Occipital lobe (tissue), 3 donors: ENCODE measurements at places on chromosomes 12 and 14. TPM values are rescaled to one million over a fixed set of nuclear protein-coding genes. Genes with fewer than 3 reads are reported as not detected.

Gene KLRC1
- total RNA-seq = not detected

Gene DCN
- total RNA-seq = 46.3 TPM

Gene KLRF1
- total RNA-seq = 0.47 TPM

Gene NUDT14
- total RNA-seq = 18.2 TPM

Gene ADCY4
- 1.4 TPM for total RNA-seq

Gene DAO
- total RNA-seq = not detected

Gene TSPAN11
- total RNA-seq = 4.8 TPM

Gene MYO1H
- 0.16 TPM for total RNA-seq

Gene MIP
- total RNA-seq = 0.62 TPM

Gene ANO2
- total RNA-seq = 3.6 TPM

Gene GALNT6
- 0.94 TPM for total RNA-seq

Gene ZFYVE26
- total RNA-seq = 22.0 TPM

Gene LRRC10
- not detected for total RNA-seq

GRCh38 chr12:90945070-90945649 lies 9.8 kb downstream of the CCER1 start:
- no peak for DNase-seq

GRCh38 chr12:53208877-53209463 lies 1.9 kb upstream of the ITGB7 start:
- no peak for DNase-seq

- no peak for DNase-seq
Observed at GRCh38 chr14:67883717-67884116, 64.1 kb downstream of the RAD51B start.

DNA sequence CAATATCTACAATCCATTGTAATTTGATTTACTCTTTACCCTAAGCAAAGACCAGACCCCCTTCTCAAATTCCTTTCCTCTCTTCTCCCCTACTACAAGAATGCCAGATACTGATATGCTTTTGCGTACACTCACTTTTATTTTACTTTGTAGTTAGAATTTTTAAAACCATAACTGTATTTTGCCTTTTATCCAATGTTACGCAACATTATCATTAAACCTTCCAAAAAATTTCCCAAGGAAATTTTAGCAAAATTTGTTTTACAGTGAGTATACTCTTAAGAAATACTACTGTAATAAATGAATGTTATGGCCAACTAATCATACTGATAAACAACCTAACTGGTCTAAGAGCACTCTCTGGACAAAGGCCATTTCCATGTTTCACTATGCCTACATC lies 22.3 kb downstream of the ATP2B1 start:
- no peak for DNase-seq

- no peak for DNase-seq
Observed at GRCh38 chr14:21852061-21852664, 178.5 kb upstream of the OR4E1 start.

GRCh38 chr12:53159195-53159839 lies 21.2 kb upstream of the ZNF740 start:
- DNase-seq = peak; percentile 42

DNA sequence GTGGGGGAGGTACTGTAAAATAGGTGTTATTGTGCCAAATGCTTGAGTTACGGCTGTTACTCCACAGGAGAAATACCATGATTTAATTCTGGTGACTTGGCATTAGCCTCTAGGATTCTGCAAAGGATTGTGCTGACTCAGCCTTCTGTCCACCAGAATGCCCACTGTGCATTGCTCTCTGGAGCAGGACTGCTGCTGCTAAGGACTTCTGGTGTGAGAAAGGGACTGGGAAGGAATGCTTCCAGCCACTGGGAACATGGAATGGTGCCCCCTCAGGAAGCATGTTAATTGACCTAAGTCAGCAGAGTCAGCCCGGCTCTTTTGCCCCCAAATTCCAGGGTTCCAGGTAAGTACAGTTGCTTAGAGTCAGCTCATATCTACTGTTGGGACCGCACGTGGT lies 32.9 kb downstream of the ZFHX2 start:
- no peak for DNase-seq

GRCh38 chr14:74955229-74956026 lies at the start of gene PGF:
Gene PGF (minus strand): TSS chr14:74955597. CDS start chr14:74955242, 355 bp downstream.
- DNase-seq = no peak

DNA sequence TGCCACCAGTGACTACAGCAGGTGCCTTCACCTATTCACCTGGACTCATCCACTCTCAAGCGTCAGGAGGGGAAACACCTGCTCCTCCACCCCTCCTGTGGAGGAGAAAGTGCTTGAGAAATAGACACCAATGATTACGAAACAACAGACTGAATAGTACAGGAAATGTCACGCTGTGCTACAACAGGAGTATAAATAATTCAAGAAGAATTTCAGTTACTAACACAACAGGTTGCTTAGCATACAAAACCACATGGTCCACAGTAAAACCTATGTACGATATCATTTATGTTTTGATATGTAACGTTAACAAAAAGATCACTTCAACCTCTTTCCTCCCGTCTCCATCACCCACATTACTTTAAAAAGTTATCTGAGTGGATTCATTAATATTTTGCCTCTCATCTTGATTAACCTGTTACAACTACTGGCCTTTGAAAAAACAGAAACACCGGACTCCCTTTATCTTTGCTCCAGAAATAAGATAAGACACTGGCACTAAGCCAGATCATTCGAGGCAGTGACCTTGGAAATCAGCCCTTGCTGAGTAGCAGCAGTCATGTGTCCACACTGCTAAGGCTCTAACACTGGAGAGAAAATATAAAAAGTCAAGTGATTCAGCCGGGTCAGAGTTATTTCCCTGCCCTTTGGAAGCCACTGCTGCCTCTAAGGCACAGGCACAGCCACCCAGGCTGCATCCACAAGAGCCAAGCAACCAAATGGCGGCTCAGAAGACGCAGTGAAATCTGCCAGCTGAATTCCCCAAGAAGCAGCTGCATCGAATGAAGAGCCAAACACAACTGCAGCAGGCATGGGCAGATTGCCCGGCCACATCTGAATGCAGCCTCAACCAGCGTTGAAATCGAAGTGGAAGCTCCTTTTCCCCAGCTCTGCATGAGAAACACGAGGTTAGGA lies 40.9 kb downstream of the NT5DC3 start:
- DNase-seq = peak; percentile 43

GRCh38 chr12:40106655-40107054 lies 774 bp upstream of the SLC2A13 start:
- DNase-seq = no peak

DNA sequence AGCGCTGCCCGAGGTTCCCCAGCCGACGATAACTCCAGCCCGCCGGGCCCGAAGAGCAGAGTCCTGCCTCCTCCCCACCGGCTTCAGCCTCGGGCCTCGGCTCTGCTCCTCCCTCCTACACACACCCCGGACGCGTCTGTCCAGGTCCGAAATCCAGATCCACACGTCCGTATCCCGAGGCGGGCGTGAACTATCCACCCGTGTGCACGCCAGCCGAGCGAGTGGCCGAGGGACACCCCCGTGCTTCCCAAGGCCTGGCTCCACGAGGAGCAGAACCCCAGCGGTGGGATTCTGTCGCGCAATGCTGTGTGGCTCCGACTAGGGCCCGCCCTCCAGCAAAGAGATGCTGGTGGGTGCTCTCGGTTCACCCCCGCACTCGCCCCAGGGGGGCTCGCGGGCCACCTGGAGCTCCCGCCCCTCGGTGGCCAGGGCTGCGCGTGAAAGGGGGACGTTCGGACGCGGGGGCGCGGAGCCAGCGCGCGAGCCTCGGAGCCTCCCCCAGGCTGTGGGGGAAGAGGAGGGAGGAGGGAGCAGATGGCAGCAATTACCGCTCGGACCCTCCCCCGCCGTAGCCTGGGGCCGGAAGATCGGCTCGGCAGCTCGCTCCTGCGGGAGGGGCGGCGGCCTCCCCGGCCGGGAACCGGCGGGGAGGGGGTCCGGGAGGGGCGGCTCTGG lies 18.9 kb upstream of the ANKRD33 start:
- no peak for DNase-seq

DNA sequence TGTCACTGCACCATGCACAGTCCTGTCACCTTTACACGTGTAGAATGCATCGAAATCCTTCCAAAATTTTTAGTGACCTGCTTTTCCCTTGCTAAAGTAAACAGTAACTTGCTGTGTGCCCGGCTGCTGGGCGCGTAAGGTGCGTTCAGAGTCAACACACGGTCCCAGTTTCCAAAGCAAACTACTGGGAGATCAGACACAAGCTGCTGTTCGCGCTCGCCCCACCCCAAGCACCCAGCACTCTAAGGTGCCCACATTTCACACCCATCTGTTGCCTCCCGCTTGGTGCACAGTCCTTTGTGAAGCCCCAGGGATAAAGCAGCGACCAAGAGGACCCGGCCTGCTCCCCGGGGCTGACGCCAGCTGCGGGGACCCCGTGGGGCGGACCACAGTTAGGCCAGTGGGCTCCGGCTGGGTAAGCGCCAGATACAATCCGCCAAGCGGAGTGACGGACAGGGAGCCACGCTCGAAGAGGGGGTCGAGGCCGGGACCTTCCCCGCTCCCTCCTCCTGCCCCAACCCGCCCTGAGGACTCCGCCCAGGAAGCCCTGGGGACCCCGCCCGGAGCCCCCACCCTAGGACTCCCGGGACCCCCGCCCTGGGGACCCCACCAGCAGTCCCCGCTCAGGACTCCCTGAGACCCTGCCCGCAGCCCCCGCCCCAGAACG lies 633 bp downstream of the STX2 start:
- no peak for DNase-seq

- no peak for DNase-seq
Observed at GRCh38 chr12:112887550-112887949, 19.2 kb upstream of the OAS1 start.

GRCh38 chr12:97177481-97177880 lies 270.4 kb downstream of the NEDD1 start:
- DNase-seq = no peak

DNA sequence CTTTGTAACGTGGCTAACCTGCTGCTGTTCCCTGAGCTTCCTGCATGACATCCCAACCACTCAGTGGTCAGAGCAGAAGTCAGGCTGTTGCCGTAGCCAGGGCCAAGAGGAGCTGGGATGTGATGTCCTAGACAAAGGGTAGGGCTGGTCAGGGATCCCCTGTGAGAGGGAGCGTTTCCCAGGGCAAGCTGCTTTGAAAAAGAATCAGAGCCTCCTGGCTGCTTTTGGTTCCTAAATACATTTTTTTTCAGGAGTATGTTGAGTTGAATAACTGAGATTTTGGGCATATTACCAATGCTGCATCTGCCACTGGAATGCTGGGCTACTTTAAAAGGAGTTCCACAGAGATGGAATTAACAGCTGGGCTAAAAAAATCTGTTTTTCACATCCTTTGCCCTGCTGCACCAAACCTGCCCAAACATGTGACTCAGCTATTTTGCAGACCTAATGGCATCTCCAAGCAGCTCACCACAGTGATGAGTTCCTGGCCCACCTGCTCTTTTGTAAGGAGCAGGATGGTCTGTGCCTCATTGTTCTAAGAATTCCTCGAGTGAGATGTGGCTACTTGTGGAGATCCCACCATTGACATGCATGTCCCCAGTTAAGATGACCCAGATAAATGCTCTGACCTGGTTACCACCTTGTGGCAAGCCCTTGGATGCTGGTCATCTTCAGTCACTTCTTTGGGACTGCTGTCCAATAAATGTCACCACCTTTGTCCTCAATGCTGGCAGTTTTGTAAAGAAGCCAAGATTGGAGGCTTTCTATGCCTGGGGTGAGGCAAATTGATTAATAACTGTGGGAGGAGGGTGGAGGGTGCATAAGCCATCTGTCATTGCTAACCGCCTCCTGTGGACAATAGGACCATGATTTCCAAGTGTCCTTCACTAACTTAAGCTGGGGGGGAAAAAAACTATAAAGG lies 24.1 kb downstream of the ANKRD13A start:
- no peak for DNase-seq

DNA sequence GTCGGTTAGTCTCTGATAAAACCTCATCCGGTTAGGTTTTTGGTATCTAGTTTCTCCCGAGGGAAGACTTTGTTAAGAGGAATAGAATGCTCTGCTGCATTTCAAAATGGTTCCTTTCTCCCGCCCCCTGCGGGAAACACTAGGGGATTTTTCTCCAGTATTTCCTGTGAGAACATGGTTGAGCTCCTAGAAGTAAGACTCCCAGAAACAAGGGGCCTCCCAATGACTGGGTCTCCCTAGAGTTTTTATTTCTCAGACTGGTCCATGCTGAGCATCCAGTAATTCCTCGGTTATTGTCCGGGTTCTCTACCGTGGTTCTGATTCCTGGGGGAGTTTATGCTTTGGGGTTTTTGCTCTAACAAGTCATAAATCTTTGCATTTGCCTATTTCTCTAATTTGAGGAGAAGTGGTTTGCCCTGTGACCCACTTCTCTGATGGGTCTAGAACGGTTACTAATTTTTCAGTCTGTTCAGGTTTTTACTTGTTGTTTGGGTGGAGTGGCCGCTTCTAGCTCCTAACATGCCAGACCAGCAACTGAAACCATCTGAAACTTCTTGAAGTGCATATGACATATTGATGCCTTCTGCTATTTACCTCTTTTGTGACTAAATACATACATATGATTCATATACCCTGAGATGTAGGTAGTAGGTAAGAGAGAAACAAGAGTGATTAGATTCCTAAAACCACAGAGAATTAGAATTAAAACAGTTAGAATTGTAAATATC lies 25.1 kb downstream of the TESPA1 start:
- no peak for DNase-seq

GRCh38 chr12:97754306-97754705 lies 291.7 kb downstream of the RMST start:
- no peak for DNase-seq

DNA sequence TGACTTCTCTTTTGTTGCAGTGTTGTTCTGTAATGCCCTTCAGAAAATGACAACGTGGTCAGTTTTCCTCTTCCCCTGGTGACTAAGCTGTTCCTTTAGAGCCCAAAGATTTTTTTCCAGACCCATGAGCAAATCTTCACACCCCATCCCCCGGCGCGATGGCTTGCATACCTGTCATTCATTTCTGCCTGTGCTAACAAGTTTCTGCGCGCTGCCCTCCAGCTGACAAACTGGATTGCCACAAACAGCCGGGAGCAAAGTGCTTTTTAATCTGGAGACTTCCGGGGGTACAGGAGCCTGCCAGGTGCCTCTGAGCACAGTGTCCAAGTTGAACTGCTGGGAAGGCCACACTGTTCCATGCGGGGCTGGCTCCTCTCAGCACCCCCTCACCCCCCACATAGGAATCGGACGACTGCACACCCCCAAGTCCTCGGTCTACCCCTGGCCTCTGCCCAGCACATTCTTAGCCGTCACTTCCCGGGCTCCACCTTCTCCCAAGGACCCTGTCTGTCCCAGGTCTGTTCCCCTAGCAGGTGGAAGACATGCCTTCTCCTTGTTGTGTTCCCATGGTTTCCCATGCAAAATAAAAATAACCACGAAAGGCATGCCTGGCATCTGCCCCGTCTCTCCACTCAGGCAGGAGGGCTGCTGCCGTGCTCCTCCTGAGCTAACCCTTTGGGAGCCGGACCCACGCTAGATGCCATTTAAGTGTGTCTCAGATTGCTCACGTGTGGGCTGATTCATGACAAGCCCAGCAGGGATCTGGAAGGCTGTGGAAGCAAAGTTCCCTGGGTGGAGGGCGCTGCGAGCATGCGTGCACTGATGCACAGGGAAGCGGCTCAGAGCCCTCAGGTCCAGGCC lies 14.1 kb downstream of the RILPL1 start:
- DNase-seq = peak; percentile 37

DNA sequence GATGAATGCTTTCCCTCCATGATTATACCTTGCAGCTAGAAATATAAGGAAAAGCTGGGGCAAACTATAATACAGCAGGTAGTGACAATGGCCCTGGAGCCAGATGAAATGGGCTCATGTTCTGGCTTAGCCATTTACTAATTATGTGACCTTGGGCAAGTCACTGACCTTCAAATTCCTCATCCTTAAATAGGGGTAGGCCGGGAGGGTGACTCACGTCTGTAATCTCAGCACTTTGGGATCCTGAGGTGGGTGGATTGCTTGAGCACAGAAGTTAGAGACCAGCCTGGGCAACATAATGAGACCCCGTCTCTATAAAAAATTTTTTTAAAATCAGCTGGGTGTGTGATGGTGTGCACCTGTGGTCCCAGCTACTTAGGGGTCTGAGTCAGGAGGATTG lies 155.4 kb downstream of the C12orf75 start:
- DNase-seq = no peak
